Natural killer cell treated with Interleukin-12 subunit alpha and Interleukin-12 subunit beta and Interleukin-15 and Interleukin-18, amount 100 ng/mL, for 72 hours (primary cell): ENCODE measurements at places on chromosomes 5 and 9.

DNA sequence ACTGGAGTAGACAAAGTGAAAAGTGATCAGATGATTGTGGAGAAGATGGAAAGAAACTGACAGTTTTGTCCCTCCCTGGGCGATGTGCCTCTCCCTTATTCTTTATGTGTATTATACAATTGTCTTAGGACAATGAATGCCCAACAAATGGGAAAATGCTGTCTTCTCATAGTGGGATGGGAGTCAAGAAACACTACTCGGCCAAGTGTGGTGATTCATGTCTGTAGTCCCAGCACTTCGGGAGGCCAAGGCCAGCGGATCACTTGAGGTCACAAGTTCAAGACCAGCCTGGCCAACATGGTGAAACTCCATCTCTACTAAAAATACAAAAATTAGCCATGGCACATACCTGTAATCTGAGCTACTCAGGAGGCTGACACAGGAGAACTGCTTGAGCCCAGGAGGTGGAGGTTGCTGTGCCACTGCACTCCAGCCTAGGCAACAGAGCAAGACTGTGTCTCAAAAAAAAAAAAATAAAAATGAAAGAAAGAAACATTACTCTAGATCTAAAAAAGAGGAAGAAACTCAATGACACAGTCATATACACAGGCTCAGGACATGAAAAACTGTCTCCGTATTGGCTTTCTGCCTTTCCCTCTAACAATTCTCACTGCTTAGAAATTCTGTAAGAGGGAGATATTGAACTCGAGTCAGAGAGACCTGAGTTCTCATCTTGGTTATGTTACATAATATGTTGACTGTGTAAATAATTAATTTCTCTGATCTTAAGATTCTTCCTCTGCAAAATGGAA is 67.9 kb upstream of the TARS1 start:
- DNase-seq = no peak

GRCh38 chr9:69622676-69623075 is 49.5 kb downstream of the APBA1 start:
- DNase-seq = no peak

GRCh38 chr5:122439645-122440044 is 127.6 kb downstream of the SNCAIP start:
- no peak for DNase-seq

GRCh38 chr5:1784197-1785050 is 15.2 kb downstream of the MRPL36 start:
- DNase-seq = no peak

DNA sequence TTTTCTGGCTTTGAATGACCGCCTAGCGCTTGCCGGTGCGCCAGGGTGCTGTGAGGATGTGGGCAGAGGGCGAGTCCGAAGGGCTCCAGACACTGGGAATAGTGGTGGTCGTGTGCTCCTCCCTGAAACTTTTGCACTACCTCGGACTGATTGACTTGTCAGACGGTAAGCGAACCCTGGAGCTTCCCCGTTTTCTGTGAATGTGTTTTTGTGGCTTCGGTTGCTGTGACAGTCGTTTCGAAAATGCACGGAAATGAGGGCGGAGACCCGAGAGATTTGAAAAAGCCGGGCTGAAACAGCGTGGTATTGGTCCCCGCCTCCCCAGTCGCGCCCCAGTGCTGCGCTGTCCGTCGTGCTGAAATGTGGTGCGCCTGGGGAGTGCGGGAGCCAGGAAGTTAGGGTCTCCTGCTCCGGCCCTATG is 102.5 kb upstream of the GABRP start:
- DNase-seq = no peak

DNA sequence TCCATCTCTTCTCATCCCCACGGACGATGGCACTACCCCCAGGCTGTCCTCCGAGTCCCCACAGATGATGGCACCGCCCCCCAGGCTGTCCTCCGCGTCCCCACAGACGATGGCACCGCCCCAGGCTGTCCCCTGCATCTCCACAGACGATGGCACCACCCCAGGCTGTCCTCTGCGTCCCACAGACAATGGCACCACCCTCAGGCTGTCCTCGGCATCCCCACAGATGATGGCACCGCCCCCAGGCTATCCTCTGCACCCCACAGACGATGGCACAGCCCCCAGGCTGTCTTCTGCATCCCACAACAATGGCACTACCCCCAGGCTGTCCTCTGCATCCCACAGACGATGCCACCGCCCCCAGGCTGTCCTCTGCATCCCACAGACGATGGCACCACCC is 57.4 kb upstream of the PTCH1 start:
- DNase-seq = no peak

DNA sequence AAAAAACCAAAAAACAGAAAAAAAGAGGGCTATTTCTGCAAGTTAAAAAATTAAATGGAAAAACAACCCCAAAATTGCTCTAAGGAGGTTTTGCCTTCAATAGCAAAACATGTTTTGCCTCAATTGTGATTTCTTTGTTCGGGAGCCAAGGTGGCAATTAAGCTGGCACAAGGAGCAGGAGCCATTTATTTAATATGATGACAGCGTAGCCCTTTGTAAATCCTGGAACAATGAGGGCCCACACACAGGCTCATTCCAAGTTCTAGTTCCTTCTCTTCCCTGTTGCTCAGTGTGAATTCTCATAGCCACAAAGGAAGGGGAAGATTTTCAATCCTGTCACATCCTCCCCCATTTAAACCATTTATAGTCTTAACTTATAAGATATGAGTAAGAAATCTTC is 353.2 kb downstream of the PDE4D start:
- no peak for DNase-seq

GRCh38 chr5:96957254-96958049 is 21.6 kb downstream of the LNPEP start:
- peak; percentile 71 for DNase-seq

GRCh38 chr5:67047160-67047559 is 149.4 kb downstream of the CD180 start:
- no peak for DNase-seq

DNA sequence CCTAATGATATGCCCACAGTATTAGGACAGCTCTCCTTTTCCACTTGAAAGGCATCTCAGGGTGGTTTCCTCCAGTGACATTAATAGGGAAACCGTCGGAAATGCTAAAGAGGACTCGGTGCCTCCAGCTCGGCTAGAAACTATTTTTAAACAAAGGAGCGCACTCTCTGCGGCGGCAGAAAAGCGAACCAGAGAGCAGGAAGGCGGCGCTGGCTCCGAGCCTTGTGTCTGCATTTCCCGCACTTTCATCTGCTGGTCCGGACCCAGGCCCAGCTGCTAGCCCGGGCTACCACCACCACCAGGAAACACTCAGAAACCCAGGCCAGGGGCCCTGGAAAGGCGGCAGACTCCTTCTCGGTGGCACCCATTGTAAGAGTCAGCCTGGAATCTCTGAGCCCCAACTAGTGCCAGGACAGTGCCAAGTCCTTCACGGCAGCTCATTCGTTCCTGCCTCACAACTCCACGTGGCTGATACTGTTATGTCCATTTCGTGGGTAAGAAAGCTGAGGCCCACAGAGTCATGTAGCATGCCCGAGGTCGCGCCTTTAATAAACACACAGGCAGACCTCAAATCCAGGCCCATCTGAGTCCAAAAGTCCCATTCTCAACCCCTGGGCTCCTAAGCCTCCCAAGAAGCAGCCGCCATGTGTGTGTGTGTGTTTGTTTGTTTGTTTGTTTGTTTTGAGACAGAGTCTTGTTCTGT is 73.9 kb downstream of the VAV2 start:
- DNase-seq = no peak

- DNase-seq = no peak
These were observed 780.7 kb downstream of the NR2F1-AS1 start for GRCh38 chr5:92800365-92800764.

DNA sequence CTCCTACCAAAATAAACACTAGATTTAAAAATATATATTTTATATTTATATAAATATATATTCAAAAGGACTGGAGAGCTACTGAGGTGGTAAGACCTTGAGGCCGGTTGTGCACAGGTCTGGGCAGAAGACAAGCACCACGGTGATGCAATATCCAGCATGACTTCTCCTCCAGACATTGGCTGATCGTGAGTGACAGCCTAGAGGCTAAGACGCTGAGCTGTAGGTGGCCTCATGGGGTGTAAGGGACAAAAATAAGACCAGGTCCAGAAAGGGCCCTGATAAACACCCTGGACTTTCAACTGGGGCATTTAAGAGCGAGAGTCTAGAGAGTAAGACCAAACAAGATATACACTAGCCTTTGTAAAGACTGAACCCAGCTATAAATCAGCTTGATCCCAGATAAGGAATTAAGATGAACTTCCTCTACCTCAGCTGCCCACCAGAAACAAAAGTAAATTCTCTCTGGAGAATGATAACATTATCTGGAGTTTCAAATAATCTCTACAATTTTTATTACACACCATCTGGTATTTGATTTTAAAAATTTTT is 14.2 kb upstream of the C5orf47 start:
- DNase-seq = no peak

DNA sequence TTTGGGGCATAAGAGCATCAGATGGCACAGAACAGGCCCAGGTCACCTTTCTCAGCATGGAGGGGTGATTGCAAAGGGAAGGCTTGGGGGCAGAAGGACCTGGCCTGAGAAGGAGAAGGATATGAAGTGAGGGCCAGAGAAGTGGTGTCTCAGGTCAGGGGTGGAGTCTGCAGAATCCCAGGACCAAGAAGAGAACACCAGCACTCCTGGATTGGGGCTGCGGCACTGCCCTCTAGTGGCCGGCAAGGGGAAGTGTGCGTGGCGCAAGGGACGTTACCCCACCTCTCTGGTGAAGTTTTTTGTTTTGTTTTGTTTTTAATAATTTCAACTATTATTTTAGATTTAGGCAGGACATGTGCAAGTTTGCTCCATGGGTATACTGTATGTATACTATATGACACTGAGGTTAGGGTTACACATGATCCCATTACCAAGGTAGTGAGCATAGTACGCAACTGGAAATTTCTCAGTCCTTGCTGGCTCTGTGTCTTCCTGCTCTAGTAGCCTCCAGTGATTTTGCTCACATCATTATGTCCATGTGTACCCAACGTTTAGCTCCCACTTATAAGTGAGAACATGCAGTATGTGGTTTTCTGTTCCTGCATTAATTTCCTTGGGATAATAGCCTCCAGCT is 1548.6 kb downstream of the EFNA5 start:
- DNase-seq = no peak

GRCh38 chr5:38830521-38831051 is 15.2 kb upstream of the OSMR start:
- DNase-seq = no peak

- no peak for DNase-seq
These were observed 51.6 kb downstream of the AHRR start for GRCh38 chr5:372996-373709.

DNA sequence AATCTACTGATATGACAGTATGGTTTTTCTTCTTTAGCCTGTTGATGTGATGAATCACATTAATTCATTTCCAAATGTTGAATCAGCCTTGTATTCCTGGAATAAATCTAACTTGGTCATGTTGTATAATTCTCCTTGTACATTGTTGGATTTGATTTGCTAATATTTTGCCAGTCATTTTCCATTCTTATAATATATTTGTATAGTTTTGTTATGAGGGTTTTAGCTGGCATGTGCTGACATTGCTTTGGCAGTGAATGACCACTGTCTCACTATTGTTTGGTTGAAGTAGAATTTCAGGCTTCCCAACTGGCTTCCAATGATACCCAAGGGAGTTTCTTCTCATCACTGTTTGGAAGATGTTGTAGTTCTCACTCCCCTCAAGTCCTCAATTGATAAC is 983.0 kb upstream of the PTPRD start:
- DNase-seq = no peak

- DNase-seq = no peak
These were observed 26.7 kb downstream of the SLC6A18 start for GRCh38 chr5:1251678-1252580.

DNA sequence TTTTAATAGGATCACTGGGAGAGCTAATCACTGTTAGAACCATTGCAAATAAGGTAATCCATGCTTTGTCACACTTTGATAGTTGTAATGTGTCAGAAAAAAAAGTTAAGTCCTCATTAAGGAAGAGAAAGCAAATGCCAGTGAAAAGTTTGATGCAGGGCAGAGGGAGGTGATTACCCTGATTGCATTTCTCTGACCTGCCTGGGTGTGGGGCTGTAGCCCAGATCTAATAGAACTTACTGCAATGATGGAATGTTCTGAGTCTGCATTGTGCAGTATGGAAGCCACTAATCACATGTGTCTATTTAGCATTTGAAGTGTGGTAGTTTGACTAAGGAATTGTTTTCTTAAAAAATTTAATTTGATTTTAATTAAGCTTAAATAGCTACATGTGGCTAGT is 202.7 kb downstream of the ATP10B start:
- no peak for DNase-seq

GRCh38 chr5:145854651-145855258 is 18.1 kb downstream of the GRXCR2 start:
- no peak for DNase-seq

- peak; percentile 54 for DNase-seq
These were observed 9.5 kb downstream of the HK3 start for GRCh38 chr5:176889321-176890280.

DNA sequence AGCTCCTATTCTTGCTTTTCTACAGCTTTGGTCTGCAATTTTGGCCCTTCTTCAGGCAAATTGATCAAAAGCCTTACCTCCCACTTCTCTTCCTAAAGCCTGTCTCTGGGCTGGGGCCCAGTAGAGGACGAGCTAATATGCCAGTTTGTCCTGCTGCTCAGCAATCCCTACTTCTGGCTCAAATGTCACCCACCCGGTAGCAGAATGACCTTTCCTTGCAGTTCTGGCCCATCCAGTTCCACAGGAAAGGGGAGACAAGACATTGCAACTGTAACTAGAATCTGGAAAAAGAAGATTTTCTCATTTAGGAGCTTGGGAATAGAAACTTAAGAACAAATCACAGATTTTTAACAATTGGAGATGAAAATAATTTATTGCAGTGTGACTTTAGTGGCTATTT is 261.5 kb downstream of the RAB3C start:
- DNase-seq = no peak

GRCh38 chr9:26791274-26791673 is 101.3 kb downstream of the CAAP1 start:
- no peak for DNase-seq

DNA sequence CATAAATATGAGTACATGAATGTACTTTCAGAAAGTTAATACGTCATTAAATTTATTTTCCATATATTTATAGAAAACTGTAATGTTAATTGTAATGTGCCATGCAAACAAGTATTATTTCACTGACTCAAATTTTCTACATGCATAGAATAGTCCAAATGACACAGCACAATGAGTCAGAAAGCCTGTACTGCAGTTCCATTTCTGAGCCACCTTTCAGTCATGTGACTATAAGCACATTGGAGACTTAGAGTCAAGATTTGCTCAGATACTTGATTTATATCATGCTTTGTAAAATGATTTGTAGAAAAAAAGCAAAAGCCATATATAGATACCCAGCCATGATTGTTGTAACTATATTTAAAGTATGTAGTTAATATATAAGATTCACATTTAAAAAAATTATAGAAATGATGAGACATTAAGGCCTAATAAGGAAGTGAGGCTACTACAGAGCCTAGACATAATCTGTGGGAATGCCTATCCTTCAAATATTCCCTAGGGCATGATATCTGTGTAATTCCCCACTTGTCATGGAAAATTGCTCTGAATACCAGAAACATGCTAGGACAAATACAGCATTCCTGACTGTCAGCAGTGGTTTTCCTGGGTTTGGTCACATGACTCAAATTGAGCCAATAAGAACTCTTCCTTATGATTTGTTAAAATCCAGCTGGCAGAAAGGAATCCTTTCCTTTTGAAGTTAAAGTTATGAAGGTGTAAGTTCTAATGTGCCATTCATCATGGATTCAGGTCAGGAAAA is 50.0 kb downstream of the PTPRD start:
- DNase-seq = no peak
